ENCODE measurements at places on chromosomes 6 and 20.

DNA sequence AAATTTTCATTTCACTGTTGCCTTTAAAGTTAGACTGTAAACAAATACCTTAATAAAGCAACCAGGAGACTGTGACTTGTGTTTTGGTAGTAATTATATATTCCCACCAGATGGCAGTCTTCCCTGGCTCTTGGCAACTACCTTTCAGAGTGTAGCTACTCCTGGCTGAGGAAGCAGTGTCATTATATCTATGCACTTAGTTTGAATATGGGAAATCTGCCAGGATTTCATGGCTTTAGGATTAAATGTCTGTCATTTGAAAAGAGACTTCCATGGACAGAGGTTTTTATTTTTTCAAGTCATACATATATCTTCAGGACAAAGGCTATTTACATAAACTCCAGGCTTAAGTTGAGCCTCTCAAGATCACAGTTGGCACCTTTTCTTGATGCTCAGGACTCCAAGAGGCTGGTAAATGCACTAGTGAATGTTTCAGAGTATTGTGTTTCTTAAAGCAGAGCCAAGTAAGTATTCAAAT is 160.1 kb downstream of the C6orf58 start:
- DNase-seq, result peak; percentile 24

- no peak for DNase-seq
Measured at GRCh38 chr20:10536531-10536930, 101.4 kb downstream of the SLX4IP start.

- DNase-seq, result no peak
Measured at GRCh38 chr6:82205930-82206392, 41.6 kb downstream of the IBTK start.

DNA sequence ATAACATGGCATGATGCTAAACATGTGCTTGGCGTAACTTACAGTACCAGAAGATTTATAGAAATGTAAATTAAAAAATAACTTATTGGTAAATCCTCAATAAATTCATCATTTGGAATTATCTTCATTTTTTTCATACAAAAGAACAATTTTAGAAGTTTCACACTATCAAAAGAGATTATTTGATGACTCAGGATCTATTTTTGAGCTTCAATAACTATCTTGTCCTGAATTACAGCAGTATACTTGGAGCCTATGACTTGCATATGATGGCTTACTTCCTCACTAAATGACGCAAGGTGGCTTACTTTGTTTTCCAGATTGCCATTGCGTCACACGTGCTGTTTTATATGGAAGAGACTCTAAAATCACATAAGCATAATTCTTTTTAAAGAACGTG is 49.2 kb downstream of the KHDRBS2 start:
- DNase-seq, result no peak

DNA sequence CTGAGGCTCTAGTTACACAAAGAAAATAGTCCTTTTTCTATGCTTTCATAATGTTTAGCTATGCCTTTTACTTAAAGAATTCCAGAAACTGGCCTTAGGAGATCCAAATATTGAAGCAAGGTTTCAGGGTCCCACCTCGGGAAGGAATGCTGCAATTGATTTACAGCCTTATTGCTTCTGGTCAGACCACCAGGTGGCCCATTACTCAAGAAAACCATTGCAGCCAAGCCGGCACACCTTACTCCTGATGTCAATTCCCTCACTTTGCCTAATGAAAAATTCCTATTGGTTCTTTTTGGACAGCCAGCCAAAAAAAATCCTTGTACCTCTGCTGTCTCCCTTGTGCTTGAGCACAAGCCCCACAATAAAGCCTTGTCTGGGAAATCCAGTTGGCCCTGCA is 173.9 kb downstream of the LMBRD1 start:
- no peak for DNase-seq

DNA sequence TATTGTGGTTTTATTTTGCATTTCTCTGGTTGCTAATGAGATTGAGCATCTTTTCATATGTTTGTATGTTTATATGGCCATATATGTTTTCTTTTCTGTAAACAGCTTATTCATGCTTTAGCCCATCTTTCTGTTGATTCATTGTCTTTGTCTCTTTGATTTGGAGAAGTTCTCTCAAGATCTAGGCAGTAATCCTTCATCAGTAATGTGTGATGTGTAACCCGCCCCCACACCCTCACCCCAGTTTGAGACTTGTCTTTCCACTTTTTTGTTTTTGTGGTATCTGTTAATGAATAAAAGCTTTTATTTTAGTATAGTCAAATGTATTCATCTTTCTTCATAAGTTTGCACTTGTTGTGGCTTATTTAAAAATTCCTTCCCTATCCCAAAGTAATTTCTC is 26.0 kb downstream of the ZC3H12D start:
- DNase-seq, result no peak

GRCh38 chr20:22572023-22572422 is 12.3 kb downstream of the FOXA2 start:
- no peak for DNase-seq

GRCh38 chr6:148818939-148819575 is 72.2 kb downstream of the UST start:
- no peak for DNase-seq

DNA sequence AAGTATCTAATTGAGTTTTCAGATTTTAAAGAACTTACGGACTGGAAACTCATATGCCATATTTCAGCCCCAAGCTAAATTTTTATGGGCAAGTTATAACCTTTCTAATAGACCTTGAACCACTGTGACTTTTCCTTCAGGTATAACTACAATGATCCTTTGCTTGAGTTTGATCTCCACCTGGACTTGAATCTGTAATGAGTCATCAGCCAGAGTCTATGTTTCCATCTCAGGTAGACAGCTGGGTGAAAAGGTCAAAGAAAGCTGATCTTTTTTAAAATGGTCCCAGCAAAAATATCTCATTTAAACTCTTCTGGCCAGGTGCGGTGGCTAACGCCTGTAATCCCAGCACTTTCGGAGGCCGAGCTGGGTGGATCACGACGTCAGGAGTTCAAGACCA is 88.4 kb upstream of the SGK1 start:
- DNase-seq, result no peak

- DNase-seq, result no peak
Measured at GRCh38 chr6:104729433-104729832, 130.3 kb downstream of the HACE1 start.
